ENCODE measurements at places on chromosomes 1 and 21.

DNA sequence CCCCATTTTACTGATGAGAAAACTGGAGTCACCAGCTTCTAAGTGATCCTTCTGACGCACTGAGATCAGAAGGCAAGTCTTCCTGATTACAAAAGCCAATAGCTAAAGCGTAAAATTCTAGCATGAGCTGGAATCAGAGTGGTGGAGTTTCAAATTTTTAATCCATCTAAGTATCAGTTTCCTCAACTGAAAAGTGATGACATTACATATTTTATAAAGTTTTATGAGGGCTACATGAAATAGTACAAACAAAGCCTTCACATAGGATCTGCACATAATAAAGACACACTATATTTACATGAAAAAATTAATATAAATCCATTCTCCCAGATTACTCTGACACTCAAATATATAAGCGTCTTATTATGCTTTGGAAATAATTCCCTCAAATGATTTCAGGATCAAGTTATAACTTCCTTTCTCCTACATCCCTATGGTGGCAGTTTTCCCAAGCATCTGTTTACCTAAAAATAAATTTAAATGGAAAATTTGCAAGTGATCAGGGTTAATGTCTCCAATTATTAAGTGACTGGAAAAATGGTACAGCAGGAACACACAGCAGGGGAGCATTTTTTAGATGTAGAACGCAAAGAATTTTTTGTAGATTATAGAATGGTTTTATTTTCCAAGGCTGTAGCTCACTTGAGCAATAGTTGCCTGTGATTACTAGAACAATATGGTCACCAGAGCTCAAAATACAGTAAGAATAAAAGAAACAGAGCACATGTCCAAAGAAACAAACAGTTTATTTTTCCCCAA lies 490.4 kb upstream of the C1orf87 start:
- DNase-seq: no peak

- no peak for DNase-seq
Observed at GRCh38 chr1:94246692-94247137, 9.3 kb upstream of the ARHGAP29 start.

- DNase-seq: no peak
Observed at GRCh38 chr1:21665711-21666575, 3.2 kb downstream of the RAP1GAP start.

GRCh38 chr1:228446852-228447251 lies 30.2 kb upstream of the TRIM17 start:
- DNase-seq: no peak

DNA sequence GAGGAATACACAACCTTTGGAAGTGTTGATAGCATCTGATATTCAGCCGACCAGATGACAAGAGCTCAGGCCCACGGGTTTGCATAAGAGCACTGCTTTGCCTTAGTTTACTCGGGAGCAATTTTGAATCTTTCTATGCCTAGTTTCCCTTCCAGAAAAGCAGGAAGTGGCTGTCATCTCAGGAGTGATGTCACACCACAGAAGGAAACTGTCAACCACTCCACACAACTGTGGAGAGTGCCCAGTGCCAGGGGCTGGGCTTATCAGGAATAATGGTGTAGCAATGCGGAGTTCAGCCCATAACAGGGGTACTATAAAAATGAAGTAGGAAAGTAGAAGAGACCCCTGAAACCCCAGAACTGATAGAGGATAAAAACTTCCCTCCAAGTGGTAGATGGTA lies 28.4 kb downstream of the NTPCR start:
- DNase-seq: no peak

Data from NCI-H1048 (cell line).